IMR-90 (cell line): ENCODE measurements at places on chromosomes 3 and 15. TPM values are rescaled to one million over a fixed set of nuclear protein-coding genes. Genes with fewer than 3 reads are reported as not detected.

- DNase-seq: no peak
Observed at GRCh38 chr3:19399356-19399755, 251.0 kb downstream of the KCNH8 start.

DNA sequence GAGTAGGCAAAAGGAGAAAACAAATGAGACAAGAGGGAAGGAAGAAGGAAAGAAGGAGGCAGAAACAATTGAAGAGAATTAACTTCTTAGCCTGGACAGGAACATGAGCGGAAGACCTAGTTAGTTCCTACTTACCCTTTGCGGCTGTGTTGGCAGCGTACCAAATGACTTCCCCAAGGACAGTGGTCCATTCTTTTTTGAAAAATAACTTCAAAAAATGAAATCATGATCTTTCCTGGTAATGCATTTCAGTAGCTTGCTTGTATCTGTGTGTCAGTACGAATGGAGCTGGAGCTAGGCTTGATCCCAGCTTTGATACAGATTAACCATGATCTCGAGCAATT, 41.5 kb upstream of the CFAP161 start:
- no peak for DNase-seq

The IQCH gene
- 2.5 and 2.8 TPM in 2 replicates for total RNA-seq

The EPHB1 gene
- under 0.01 and 0.36 TPM in 2 replicates for total RNA-seq

The NECTIN3 gene
- total RNA-seq: 155 and 182 TPM in 2 replicates
